ENCODE measurements at places on chromosomes 13 and 19. TPM values are rescaled to one million over a fixed set of nuclear protein-coding genes. Genes with fewer than 3 reads are reported as not detected.

The KLK14 gene
- total RNA-seq, result 0.69 TPM

The ZNF534 gene
- total RNA-seq, result 0.09 TPM

The MYO1F gene
- 18.3 TPM for total RNA-seq

The LIG4 gene
- total RNA-seq, result 6.0 TPM

The INAFM1 gene
- total RNA-seq, result 13.2 TPM

The C19orf85 gene
- total RNA-seq, result not detected

The LGI4 gene
- 0.67 TPM for total RNA-seq

The PALM3 gene
- not detected for total RNA-seq

The CRTC1 gene
- total RNA-seq, result 9.7 TPM

The MISP3 gene
- total RNA-seq, result 1.6 TPM

The ZNF709 gene
- 2.1 TPM for total RNA-seq

The NFIX gene
- total RNA-seq, result 4.8 TPM

The FBXO27 gene
- 0.71 TPM for total RNA-seq

The SHISA7 gene
- total RNA-seq, result not detected

The PSG11 gene
- total RNA-seq, result not detected

The ZNF835 gene
- 4.5 TPM for total RNA-seq

The ZNF780A gene
- 19.2 TPM for total RNA-seq

The RFPL4A gene
- total RNA-seq, result not detected

- H3K4me1 ChIP-seq, result no peaks in the 10 kb centered on the region
- no peak for DNase-seq
- H3K36me3 ChIP-seq, result peaks cover 29% of the 10 kb centered on the region
- H3K27ac ChIP-seq, result no peak overlapping the region
- H3K27me3 ChIP-seq, result no peaks in the 10 kb centered on the region
- no peak overlapping the region for H3K4me3 ChIP-seq
Observed at GRCh38 chr19:47066376-47067214, 18.2 kb upstream of the TMEM160 start.

- no peak overlapping the region for H3K4me3 ChIP-seq
- no peaks in the 10 kb centered on the region for H3K27me3 ChIP-seq
- no peaks in the 10 kb centered on the region for H3K4me1 ChIP-seq
- H3K36me3 ChIP-seq, result no peaks in the 10 kb centered on the region
Observed at GRCh38 chr13:70043685-70044084, 63.9 kb upstream of the ATXN8OS start.

DNA sequence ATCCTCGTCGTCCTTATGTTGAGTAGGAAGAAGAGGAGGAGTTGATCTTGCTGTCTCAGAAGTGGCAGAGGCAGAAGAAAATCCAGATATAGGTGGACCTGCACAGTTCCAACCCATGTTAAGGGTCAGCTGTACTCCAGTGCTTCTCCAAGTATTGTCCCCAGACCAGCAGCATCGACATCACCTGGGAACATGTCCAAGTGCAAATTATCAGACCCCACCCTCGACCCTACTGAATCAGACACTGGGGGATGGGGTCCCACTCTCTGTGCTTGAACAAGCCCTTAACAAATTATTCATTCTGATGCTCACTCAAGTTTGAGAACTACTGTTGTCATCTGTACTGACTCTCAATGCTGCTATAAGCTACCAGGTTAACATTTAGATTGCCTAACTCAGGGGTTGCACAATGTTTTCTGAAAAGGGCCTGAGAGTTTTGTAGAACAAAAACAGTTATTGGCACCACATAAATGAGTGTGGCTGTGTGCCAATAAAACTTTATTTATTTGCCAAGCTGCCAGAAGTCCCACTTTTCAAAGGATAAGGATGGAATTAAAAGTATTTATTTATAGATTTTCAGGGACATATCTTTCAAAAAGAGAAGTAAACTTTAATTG, 226.7 kb upstream of the IPO5 start:
- peaks cover 2% of the 10 kb centered on the region for H3K27me3 ChIP-seq
- H3K4me3 ChIP-seq, result no peak overlapping the region
- DNase-seq, result no peak
- H3K27ac ChIP-seq, result no peak overlapping the region

- H3K4me1 ChIP-seq, result no peaks in the 10 kb centered on the region
- H3K27me3 ChIP-seq, result peaks cover 10% of the 10 kb centered on the region
- no peaks in the 10 kb centered on the region for H3K36me3 ChIP-seq
- DNase-seq, result no peak
Observed at GRCh38 chr19:30783936-30784335, 411.8 kb downstream of the ZNF536 start.

DNA sequence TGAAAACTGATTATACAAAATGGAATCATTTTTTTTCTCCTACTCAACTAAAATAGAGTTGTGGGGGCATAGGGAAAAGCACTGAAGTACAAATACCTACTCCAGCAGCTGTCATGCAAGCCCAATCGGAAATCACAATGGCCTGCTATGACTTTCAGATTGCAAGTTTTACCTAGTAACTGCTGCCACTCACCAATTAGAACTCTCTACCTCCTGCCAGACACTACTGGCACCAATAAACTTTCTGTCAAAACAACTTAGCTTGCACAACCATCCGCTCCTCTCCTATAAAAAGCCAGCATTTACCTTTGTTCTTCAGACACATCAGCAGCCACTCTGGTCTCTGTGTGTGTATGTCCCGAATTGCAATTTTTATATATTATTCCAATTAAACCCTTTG, 9.3 kb upstream of the TRPC4 start:
- H3K27ac ChIP-seq, result no peak overlapping the region
- H3K4me3 ChIP-seq, result no peak overlapping the region
- no peak for DNase-seq
- H3K4me1 ChIP-seq, result no peaks in the 10 kb centered on the region
- no peaks in the 10 kb centered on the region for H3K27me3 ChIP-seq

GRCh38 chr19:17402982-17403855, 2.2 kb downstream of the BST2 start:
- H3K36me3 ChIP-seq, result peaks cover 7% of the 10 kb centered on the region
- H3K4me3 ChIP-seq, result peak overlapping the region; percentile 76
- H3K27me3 ChIP-seq, result no peaks in the 10 kb centered on the region
- peak overlapping the region; percentile 72 for H3K27ac ChIP-seq
- DNase-seq, result peak; percentile 78
- H3K4me1 ChIP-seq, result peaks cover 28% of the 10 kb centered on the region

GRCh38 chr13:55538424-55538823, 1602.3 kb upstream of the PRR20A start:
- no peaks in the 10 kb centered on the region for H3K36me3 ChIP-seq
- no peaks in the 10 kb centered on the region for H3K27me3 ChIP-seq
- no peak overlapping the region for H3K4me3 ChIP-seq
- no peak for DNase-seq
- H3K4me1 ChIP-seq, result no peaks in the 10 kb centered on the region
- no peak overlapping the region for H3K27ac ChIP-seq

DNA sequence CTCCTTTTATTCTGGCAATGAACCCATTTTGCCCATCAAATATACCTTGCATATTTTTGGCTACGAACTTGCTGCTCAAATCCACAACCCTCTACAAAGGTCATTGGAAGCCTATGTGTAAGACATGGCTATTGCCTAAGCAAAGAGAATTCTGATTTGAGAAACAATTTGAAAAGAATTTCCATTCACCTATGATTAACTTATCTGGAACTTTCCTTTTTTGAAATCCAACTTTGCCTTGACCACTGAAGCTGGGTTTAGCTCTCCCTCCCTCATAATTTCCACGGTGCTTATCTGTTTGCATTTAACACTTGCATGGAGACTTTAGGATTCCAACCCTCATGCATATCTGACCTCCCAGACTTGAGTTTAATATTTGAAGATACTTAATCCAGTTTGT, 1514.7 kb upstream of the SLC10A2 start:
- no peak overlapping the region for H3K27ac ChIP-seq
- no peaks in the 10 kb centered on the region for H3K27me3 ChIP-seq
- H3K4me3 ChIP-seq, result no peak overlapping the region
- DNase-seq, result no peak
- no peaks in the 10 kb centered on the region for H3K36me3 ChIP-seq

GRCh38 chr13:53311561-53311960, 282.9 kb downstream of the OLFM4 start:
- no peaks in the 10 kb centered on the region for H3K27me3 ChIP-seq
- H3K4me3 ChIP-seq, result no peak overlapping the region
- no peak for DNase-seq
- no peaks in the 10 kb centered on the region for H3K36me3 ChIP-seq
- no peaks in the 10 kb centered on the region for H3K4me1 ChIP-seq

DNA sequence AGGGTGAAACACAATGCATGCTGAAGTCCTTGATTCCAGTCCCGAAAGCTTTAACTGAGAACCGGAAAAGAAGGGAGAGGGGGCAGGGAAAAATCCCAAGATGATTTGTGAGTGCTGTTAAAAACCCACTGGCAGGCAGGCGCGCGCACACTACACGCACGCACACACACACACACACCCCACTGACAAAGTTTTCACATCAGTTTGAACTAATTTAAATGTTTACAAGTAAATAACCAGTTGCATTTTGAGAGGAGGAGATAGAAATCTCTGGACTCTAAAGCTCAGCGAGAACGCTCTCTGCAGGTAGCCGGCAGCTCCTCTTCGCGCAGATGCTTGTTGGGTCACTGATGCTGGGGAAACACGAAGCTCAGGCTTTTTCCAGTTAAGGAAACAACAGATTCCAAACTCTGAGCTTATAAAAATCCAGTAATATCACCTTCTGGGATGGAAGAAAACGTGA, 818 bp upstream of the SLITRK1 start:
- peaks cover 20% of the 10 kb centered on the region for H3K4me1 ChIP-seq
- no peaks in the 10 kb centered on the region for H3K36me3 ChIP-seq
- no peak overlapping the region for H3K4me3 ChIP-seq

GRCh38 chr13:31870511-31870910, 131.2 kb downstream of the RXFP2 start:
- no peaks in the 10 kb centered on the region for H3K36me3 ChIP-seq
- H3K4me3 ChIP-seq, result no peak overlapping the region
- no peak overlapping the region for H3K27ac ChIP-seq
- DNase-seq, result no peak
- H3K4me1 ChIP-seq, result no peaks in the 10 kb centered on the region
- H3K27me3 ChIP-seq, result no peaks in the 10 kb centered on the region

GRCh38 chr19:33785795-33786194, 10.9 kb upstream of the KCTD15 start:
- H3K4me1 ChIP-seq, result no peaks in the 10 kb centered on the region
- H3K4me3 ChIP-seq, result no peak overlapping the region
- peaks cover 5% of the 10 kb centered on the region for H3K27me3 ChIP-seq
- no peaks in the 10 kb centered on the region for H3K36me3 ChIP-seq

- H3K27ac ChIP-seq, result peak within 1 kb of the TSS; percentile 73
- H3K4me1 ChIP-seq, result peaks cover 20% of the 10 kb centered on the region
- no peaks in the 10 kb centered on the region for H3K27me3 ChIP-seq
- DNase-seq, result peak; percentile 94
- H3K4me3 ChIP-seq, result peak within 1 kb of the TSS; percentile 84
Observed at GRCh38 chr19:11964858-11965645, at the start of gene ZNF763. TSS of gene ZNF763 (plus strand) at chr19:11965040. CDS start at chr19:11965209, 169 bp downstream.

GRCh38 chr13:35618565-35619083, 142.1 kb upstream of the MAB21L1 start:
- no peak for DNase-seq
- no peak overlapping the region for H3K27ac ChIP-seq
- H3K4me3 ChIP-seq, result no peak overlapping the region
- H3K36me3 ChIP-seq, result no peaks in the 10 kb centered on the region
- peaks cover 3% of the 10 kb centered on the region for H3K4me1 ChIP-seq
- H3K27me3 ChIP-seq, result no peaks in the 10 kb centered on the region

GRCh38 chr19:1224047-1224825, 13.6 kb downstream of the CBARP start:
- no peak overlapping the region for H3K4me3 ChIP-seq
- H3K27ac ChIP-seq, result no peak overlapping the region
- H3K4me1 ChIP-seq, result no peaks in the 10 kb centered on the region
- DNase-seq, result no peak

- peaks cover 34% of the 10 kb centered on the region for H3K36me3 ChIP-seq
- H3K27ac ChIP-seq, result no peak overlapping the region
- no peak for DNase-seq
- no peak overlapping the region for H3K4me3 ChIP-seq
Observed at GRCh38 chr19:6378486-6378885, 2.8 kb upstream of the PSPN start.

- H3K36me3 ChIP-seq, result no peaks in the 10 kb centered on the region
- no peak overlapping the region for H3K27ac ChIP-seq
- no peaks in the 10 kb centered on the region for H3K4me1 ChIP-seq
- peaks cover 15% of the 10 kb centered on the region for H3K27me3 ChIP-seq
- no peak for DNase-seq
- H3K4me3 ChIP-seq, result no peak overlapping the region
Observed at GRCh38 chr13:75197803-75198202, 284.2 kb downstream of the TBC1D4 start.

- no peak overlapping the region for H3K4me3 ChIP-seq
- no peaks in the 10 kb centered on the region for H3K4me1 ChIP-seq
- no peak for DNase-seq
Observed at GRCh38 chr19:29013325-29013724, 199.6 kb downstream of the UQCRFS1 start.

DNA sequence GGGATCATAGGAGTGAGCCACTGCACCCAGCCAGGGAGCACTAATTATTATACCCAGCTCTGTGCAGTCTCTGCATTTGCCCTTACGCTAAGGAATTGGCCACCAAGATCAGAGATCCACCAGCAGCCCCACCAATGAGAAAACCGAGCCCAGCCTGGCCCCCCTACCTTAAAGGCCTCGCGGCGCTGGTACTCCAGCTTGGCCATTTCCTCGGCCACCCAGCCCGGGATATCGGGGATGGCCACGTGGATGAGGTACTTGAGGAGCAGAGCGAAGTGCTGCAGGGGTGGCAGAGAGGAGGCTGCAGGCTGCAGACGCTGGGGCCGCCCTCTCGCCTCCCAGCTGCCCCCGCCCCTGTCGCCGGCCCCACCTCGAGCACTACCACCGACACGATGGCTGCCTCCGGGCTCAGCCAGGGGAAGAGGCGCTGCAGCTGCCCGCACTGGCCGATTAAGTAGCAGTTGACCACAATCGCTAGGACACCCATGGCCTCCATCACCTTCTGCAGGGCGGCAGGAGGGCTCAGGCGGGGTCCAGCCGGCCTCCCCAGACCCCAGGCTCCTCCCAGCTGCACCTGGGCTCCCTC, 7.5 kb downstream of the ANO8 start:
- H3K4me3 ChIP-seq, result no peak overlapping the region
- H3K4me1 ChIP-seq, result peaks cover 13% of the 10 kb centered on the region
- H3K36me3 ChIP-seq, result peaks cover 3% of the 10 kb centered on the region
- H3K27me3 ChIP-seq, result no peaks in the 10 kb centered on the region
- H3K27ac ChIP-seq, result no peak overlapping the region

GRCh38 chr13:41608111-41608838, 150.9 kb downstream of the RGCC start:
- DNase-seq, result no peak
- H3K36me3 ChIP-seq, result peaks cover 40% of the 10 kb centered on the region
- H3K27me3 ChIP-seq, result no peaks in the 10 kb centered on the region
- H3K4me1 ChIP-seq, result no peaks in the 10 kb centered on the region

DNA sequence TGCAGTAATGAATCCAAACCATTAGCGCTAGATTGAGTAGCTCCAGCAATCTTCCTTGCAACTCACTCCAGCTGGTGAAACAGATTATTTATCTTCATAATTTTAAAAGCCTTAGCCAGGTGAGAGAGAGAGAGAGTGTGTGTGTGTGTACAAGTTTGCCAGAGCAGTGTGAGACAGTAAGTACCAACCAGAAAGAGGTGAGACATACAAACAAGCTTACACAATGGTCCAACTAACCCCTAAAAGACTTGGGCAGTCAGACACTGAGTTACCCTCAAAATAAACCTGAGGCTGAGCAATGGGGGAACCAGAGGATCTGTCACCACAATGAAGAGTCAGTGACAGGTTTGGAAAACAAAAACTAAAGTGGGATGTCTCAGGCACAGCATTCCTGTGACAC, 8.1 kb upstream of the THSD1 start:
- peaks cover 35% of the 10 kb centered on the region for H3K36me3 ChIP-seq
- no peak overlapping the region for H3K4me3 ChIP-seq
- H3K4me1 ChIP-seq, result no peaks in the 10 kb centered on the region
- DNase-seq, result no peak

GRCh38 chr19:43684326-43684725, 14.4 kb upstream of the PLAUR start:
- no peaks in the 10 kb centered on the region for H3K27me3 ChIP-seq
- no peak overlapping the region for H3K4me3 ChIP-seq
- H3K27ac ChIP-seq, result no peak overlapping the region
- peaks cover 4% of the 10 kb centered on the region for H3K4me1 ChIP-seq
- H3K36me3 ChIP-seq, result no peaks in the 10 kb centered on the region
